ENCODE measurements at places on chromosomes 16 and 17.
A peak's percentile ranks its signal among the peaks of the same experiment; 100 is the strongest.

DNA sequence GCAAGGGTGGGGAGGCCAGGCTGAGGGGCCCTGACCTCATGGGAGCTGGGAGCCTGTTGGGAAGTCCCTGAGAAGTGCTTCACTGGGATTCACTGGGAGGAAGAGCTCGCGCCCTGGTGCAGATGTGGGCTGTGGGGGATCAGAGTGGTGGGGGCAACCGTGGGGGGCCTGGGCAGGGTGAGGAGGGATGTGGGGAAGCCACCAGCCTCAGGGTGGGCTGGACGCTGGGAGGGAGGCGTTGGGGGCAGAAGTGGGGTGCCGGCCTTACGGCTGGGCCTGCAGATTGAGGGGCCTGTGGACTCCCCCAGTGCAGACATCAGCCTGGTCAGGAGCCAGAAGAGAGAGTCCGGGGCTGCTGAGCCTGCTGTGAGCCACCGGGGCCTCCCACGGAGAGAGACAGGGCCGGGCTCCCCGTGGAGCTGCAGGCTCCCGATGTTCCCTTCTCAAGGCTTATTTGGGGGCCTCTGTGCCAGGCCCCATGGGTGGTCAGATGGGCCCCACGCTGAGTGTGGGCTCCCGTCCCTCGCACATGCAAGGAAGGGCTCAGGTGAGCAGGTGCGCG is 7.8 kb downstream of the DPEP1 start:
- DNase-seq = no peak

DNA sequence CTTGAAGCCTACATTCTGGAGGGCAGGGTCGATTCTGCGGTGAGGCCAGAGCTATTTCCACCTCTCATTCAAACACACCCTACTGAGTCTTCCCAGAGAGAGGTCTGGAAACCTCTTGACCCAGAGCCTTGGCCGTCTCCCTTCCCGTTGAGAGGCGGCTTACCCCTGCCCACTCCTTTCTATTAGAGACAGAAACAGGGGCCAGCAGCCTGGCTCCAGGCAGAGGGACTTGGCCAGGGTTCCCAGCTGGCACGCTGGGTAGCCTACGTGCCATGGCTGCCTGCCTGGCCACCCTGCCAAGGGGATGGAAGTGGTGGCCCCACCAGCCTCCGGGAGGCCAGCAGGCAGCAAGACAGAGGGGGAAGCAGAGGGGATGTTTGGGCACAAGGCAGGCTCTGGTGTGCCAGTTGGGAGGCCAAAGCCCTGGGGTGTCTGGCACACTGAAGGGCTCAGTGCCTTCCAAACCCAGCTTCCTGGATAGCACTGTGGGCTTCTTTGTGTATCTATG is 6.0 kb downstream of the STAC2 start:
- DNase-seq = no peak

DNA sequence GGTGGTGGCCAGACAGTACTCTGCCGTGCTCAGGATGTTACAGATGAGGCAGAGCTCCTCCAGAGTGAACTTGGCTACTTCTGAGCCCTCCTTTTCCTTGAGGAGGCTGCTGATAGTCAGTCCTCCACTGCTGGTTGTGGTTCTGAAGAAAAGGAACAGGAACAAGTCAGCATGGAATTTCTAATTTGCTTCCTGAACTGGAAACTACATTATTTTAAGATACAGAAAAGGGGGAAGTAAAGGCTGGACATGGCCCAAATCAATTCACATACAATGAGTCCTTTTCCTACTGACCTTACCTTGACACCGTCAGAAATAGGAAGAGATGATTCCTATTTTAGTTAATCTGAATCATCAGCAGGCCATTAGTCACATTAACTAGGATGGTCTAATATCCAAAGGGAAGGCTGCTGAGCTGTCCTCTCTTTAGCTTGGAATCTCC is 154.2 kb downstream of the VPS53 start:
- no peak for DNase-seq

DNA sequence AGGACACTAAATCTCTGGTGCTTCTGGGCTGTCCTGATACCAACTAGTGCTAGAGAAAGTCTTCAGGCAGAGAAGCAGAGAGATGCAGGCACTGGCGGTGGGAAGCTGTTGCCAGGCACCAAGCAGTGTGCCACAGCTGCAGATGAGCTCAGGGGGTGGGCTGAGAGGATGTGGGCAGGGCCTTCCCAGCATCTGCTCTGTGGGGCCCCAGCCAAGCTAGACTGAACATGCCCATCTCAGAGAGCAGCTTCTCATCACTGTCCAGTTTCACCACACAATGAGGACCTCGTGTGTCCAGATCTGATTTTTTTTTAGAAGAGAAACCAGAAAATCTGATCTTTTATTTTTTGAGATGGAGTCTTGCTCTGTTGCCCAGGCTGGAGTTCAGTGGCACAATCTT is 17.1 kb downstream of the PSKH1 start:
- no peak for DNase-seq

GRCh38 chr16:50407351-50407750 is 38.6 kb upstream of the BRD7 start:
- no peak for DNase-seq

GRCh38 chr17:78289802-78290363 is 58.5 kb downstream of the TMEM235 start:
- DNase-seq = peak; percentile 84

DNA sequence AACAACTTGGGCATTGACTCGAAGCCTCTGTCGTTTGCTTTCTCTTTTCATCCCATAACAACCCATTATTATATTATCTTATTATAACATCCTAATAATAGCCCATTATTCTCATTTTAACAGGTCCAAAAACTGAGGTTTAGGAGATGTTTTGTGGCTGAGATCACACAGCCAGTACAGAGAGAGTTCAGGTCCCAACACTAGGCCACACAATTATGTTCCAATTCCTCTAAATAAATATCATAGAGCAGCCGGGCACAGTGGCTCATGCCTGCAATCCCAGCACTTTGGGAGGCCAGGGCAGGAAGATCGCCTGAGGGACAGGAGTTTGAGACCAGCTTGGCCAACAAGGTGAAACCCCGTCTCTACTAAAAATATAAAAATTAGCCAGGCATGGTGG is 40.3 kb upstream of the KIFC3 start:
- DNase-seq = no peak

GRCh38 chr16:19830902-19831560 is 53.6 kb downstream of the GPRC5B start:
- DNase-seq = no peak

GRCh38 chr16:88688013-88688778 is 1.9 kb upstream of the SNAI3 start:
- DNase-seq = peak; percentile 40

DNA sequence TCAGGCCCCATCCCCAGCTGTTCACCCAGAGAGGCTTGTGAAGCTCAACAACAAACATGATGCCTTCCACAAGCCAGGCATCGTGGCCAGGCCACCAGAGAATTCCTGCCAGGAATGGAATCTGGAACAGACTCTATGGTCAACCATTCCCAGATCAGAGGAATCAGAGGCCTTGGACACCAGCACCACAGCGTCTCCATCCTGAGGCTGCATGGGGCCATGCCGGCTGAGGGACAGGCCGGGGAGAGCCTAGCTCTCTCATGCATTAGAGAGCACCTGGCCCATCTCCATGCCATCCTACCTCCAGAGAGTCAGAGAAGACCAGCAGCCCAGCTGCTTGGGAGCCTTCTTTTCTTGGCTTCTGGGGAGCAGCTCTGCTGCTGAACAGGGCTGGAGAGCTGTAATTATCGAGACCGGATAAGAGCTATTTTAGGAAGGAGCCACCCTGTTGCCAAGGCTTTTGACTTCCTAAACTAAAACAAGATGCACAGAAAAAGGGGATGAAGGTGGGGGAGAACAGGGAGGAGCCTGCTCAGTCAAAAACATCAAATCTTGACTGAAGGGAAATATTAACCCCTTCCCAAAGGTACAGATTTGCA is 24.5 kb upstream of the MTMR4 start:
- DNase-seq = no peak

GRCh38 chr16:55444754-55445485 is 34.1 kb upstream of the MMP2 start:
- peak; percentile 20 for DNase-seq

DNA sequence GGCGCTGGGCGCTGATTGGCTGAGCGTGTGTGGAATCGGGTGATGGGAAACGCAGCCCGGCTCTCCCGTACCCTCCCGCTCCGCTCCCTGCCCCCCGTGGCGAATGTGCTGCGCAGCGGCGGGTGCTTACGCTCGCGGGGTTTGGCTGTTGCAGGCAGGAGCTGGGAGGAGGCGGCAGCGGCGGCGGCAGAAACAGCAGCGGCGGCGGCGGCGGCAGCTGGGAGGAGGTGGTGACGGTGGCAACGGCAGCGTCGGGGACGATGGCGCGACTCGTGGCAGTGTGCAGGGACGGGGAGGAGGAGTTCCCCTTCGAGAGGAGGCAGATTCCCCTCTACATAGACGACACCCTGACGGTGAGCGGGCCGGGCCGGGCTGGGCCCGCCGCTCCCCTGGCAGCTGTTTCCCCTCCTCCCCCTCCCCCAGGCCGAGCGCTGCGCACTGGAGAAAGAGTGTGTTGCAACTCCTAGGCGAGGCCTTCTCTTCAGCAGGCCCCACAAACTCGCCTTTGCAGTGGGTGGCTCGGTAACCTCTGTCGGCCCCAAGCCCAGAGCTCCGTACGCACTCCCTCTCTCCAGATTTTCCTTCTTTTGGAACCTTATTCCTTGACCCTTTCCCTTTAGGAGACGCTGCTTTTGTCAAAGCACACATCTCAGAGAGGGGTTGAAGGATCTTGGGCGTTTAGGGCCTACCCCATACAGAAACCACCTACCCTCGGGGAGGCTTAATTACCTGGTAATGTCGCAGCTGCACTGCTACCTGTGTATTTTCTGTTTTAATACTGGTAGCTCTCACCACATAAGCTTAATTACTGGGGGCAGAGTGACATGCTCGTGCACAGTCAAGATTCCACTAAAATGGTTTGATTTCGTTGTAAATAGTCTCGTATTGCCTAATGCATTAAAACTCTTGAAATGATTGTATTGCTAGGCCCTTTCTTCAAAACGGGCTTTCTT is 1.0 kb downstream of the GGNBP2 start:
- peak; percentile 98 for DNase-seq

GRCh38 chr16:27169511-27170071 is 33.7 kb upstream of the KDM8 start:
- peak; percentile 28 for DNase-seq

GRCh38 chr16:53372992-53373871 is 61.0 kb upstream of the RBL2 start:
- DNase-seq = peak; percentile 76

DNA sequence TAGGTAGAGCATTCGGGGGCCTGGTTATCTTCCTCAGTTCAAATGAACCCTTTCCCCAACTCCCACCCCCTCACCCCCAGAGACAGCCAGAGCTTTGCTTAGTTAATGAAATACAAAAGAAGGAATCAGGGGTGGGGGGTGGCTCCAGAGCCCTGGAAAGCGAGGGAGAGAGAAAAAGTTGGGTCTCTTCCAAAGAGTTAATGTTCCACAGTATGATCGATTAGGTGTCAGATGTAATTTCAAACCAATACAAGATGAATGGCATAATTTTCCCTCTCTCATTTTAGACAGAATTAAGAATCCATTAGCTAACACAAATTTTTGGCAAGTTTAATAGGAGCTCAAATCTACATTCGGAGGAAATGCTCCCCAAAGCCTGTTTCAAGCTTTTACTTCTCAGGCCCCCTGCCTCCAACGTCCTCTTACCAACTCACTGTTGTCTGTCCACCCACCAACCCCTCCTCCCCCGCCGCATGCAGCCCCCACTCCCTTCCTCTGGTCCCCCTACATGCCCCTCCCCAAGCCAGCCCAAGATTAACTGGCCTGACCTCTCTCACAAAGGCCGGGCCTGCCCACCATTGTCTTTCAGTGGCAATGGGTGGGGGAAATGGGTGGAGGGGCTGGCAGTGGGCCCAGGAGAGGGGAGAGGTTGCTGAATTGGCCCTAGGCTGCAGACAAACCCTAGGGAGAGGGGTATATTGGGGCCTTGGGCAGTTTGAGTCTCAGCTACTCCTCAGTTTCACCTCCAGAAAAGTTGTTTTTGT is 28.2 kb downstream of the NEUROD2 start:
- DNase-seq = no peak

DNA sequence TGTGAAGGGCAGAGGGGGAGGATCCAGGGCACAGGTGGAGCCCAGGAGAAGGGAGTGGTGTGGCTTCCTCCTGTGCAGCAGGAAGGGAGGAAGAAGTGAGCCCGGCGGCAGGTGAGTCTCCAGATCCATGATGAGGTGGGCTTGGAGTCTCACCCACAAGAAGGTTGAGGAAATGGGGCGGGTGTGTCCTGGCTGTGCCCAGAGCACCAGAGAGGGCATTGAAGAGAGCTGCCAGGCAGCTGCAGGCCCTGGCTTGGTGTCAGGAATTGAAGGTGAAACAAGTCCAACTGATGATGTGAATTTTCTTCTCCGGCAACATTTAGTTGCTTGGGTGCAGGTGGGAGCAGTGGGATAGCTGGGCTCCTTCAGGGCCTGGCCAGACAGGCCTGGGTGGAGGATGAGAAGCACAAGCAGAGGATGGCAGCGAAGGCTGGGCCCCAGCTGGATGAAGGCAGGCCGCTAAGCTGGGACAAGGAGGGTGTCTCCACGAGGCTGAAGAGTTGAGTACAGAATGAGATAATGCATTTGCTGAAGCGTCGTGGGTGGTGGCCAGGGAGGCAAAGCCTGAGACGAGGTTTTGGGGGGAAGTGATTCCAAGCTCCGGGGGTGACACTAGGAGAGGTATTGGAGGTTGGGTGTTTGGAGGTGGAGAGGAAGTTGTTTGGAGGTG is 18.3 kb downstream of the NT5M start:
- DNase-seq = no peak

DNA sequence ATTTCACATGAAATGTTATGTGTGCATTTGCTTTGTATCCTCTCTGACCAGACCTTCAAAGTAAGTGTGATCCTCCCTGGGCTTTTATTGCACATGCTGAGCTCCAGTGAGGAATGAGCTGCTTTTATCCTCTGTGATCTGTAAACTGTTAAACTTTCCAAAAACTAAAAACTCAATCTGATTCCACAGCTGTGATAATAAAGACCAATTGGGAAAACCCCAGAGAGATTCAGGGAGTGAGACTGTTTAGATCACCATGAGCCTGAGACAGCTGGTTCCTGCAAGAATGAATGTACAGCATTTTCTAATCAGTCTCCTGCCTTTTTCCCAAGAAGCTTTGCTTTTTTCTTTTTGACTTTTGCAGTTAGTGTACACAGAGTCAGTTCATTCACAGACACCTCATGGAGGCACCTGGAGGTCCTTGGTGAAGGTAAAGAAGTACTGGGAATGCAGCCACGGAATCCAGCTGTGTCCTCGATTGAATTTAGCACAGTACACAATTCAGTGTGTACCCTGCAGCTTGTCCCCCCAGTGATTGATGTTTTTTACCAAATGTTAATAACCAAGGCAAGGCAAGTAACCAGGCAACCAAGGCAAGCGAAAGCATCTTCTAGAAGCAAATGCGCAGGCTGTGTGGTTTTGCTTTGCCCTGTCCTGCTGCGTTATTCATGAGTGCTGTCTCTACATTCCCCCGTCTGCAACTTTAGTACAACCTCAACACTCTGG is 182.6 kb downstream of the LGALS9B start:
- DNase-seq = no peak

All from transverse colon (tissue), 4 donors.